ENCODE measurements at places on chromosomes 3 and 15. TPM values are rescaled to one million over a fixed set of nuclear protein-coding genes. Genes with fewer than 3 reads are reported as not detected.

GRCh38 chr3:86923071-86923491, 67.9 kb downstream of the VGLL3 start:
- DNase-seq, result no peak

Gene CTXND1
- 0.41 TPM for total RNA-seq

DNA sequence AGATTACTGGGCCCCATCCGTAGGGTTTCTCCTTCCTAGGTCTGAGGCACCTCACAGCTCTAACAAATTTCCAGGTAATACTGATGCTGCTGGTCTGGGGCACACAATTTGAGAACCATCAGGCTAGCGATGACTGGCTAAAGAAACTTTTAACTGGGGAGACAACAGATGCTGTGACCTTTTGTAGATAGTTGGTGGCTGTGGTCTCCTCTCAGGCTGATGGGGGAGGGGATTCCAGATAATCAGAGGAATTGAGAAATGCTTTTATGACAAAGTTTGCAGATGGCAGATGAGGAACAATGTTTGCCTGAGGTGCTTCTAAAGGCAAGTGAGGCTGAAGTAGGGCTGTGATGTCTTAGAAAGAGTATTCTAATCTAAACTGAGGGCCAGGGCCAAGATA, 13.8 kb upstream of the CCR9 start:
- no peak for DNase-seq

Gene PRTG
- 2.4 TPM for total RNA-seq

Gene ALDH1L1
- 1.6 TPM for total RNA-seq

DNA sequence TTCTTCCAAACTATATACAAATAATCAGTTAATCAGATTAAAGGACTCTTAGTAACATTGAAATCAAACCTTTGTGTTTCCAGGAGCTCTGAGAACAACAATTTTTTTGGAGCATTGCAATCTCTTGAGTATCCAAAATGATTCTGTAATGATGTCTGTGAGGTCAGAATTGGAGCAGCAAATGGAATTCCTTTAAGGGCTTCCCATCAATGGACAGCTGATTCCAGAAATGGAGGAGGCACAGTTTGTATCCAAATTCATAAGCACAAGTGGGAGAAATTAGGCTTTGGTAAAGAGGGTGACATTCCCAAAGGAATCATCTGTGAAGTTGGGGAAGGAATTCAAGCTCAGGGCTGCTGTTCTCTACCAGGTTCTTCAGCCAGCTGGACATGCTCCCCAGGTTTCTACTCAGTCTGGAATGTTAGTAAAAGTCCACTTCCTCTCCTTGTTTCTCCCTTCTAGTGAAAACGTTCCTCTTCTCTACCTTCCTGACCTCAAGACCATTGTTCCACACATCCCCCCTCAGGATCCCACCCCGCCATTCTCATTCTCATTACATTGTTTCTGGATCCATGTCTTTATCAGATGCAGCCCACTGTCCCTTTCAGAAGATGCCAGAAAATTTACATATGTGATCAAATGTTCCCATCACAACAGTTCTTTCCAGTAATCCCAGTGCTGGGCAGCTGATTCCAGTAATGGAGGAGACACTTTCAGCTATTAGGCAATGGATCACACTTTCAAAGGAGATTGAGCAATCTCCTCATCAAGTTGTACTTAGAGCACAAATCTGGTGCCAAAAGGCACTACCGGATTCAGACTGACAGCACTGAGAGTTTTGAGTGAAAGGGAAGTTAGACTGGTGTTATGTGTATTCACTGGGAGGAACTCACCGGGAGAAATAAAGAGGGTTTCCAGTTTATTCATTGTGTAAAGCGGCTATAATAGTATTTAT, 391.3 kb upstream of the TPRG1 start:
- DNase-seq, result no peak

Gene DOCK3
- 39.9 TPM for total RNA-seq

Gene MESP2
- total RNA-seq, result not detected

DNA sequence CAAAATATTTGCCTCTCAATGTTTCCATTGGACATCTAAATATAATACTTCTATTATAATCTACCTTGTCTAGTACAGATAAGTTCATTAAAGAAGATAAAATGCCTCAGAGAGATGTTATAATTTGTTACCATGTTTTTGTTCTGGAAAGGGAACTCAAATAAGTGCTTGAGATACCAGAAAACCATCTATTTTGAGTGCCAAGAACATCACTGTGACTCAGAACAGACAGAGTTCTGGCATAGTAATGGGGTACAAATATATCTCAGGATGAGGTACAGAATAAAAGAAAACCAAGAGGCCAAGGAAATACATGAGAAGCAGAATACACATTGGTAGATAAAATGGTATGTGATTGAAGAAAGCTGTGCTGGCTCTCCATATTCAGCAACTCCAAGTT, 58.9 kb downstream of the IMPG2 start:
- DNase-seq, result no peak

Gene SNURF
- 34.2 TPM for total RNA-seq

DNA sequence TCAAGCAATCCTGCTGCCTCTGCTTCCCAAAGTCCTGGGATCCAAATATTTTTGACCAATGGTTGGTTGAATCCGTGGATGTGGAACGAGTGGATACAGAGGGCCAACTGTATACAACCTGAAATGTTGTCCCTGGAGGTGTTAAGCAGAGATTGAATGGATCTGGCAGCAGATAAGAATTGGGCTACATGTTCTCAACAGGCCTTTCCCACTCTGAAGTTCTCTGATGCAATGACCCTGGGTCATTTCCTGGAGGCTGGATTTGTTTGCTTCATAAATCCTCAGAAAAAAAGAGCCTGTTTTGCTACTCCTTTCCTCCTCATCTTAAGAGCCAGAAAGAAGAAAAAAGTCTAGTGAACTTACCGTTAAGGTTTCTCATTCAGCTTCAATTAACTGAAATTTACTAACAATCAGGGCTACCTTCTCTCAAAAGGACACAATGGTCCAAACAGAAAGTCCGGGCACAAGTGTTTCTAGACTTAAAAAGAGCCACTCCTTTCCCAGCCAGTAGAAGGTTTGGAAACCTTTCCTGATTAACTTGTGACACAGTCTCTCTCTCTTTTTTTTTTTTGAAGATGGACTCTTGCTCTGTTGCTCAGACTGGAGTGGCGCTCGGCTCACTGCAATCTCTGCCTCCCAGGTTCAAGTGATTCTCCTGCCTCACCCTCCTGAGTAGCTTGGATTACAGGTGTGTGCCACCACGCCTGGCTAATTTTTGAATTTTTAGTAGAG, 6.5 kb downstream of the ARHGEF3 start:
- no peak for DNase-seq

GRCh38 chr3:9045371-9045770, 82.1 kb upstream of the RAD18 start:
- DNase-seq, result no peak

DNA sequence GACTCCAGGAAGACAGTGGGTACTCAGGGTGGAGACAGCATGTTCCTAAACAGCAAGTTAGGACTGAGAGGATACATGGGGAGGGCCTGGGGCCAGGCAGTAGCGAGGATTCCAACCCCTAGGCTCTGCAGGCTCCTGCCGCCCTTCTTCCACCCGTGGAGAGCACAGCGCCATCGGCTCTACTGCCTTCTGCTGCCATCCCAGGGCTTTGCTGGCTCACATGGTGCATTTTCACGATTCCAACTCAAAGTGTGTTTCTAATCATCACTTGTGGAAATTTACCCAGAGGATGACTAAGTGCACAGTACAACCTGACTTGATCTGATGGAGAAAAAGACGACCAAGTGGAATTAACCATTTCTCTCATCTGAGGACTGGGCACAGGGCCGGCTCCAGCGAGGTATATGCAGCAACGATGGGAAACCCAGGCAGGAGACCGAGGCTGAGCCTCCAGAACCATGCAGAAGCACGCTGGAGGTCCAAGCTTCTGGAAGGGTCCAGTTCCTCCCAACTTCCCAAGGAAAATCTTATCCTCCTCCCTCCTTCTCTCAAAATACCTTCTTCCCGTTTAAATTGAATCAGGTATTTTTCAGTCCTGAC, 104.6 kb downstream of the LRIG1 start:
- DNase-seq, result no peak

Gene GPR176
- total RNA-seq, result 31.4 TPM

Gene ZNF80
- total RNA-seq, result not detected

DNA sequence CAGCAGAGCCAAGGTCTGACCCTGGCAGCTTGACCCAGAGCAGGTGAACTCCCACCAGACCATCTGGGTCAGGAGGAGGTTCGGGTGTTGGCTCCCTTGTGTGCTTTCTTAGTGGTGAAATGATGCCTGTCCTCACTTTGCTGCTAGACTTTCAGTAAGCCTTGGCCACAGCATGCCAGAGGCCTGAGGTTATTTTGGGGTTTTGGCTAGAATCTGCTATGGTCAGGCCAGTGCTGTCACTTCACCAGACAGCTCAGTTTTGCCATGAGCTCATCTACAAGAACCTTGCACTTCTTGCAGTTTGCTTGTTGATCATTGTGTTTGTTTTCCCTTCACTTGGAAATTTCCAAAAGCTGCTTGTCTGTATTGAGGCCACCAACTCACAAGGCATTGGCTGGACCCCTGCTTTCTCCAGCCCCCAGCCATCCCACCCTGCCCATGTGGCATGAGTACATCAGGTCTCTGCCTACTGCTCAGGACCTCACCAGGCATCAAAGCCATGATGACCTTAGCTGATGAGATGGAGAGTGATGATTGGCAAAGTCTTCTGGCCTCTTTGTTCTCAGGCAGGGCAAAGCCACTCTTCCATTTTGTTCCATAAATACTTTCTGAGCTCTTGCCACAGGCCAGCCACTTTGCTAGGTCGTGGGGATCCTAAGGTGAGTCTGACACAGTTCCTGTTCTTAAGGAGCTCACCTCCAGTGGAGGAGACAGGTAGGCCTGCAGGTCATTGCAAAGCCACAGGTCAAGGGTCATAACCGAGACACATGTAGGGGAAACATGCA, 122.6 kb downstream of the ARNT2 start:
- no peak for DNase-seq

Gene EXOG
- total RNA-seq, result 13.5 TPM

Gene FETUB
- not detected for total RNA-seq

GRCh38 chr3:12501360-12502020, 17.2 kb downstream of the TSEN2 start:
- no peak for DNase-seq

Measured in frontal cortex (tissue), 4 donors.